Glutamatergic neuron (in vitro differentiated cells): ENCODE measurements at places on chromosomes 11 and 22.

- DNase-seq, result no peak
These were observed 83.9 kb downstream of the GALNT18 start for GRCh38 chr11:11537871-11538270.

DNA sequence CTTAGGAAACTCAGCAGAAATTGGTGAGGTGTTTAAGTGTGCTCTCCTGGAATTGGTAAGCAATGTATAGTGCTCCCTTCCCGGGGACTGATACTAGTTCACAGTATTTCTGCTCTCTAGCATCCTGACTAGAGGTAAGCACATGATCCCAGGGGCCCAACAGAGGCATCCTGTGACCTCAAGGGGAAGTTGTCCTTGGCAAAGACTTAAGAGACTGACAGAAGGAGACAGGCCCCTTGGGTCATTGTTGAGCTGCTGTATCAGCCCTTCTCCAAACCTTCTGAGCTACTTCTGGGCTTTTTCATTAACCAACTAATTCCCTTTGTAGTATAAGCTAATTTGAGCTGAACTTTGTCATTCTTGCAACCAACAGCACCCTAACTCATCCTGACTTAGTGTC lies 4.3 kb upstream of the TBC1D22A start:
- DNase-seq, result no peak

DNA sequence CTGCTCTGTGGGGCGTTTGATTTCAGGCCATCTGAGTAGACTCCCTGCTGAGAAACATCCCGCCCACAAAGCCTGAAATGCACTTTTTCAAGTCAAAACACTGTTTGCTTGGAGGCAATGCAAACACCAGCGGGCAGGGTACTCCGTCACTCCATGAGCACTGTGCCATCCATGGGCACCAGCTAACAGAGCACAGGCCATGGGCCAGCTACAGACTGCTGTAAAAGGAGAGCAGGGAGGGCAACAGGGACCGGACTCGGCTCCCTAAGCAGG lies 16.6 kb upstream of the EFCAB6 start:
- no peak for DNase-seq

DNA sequence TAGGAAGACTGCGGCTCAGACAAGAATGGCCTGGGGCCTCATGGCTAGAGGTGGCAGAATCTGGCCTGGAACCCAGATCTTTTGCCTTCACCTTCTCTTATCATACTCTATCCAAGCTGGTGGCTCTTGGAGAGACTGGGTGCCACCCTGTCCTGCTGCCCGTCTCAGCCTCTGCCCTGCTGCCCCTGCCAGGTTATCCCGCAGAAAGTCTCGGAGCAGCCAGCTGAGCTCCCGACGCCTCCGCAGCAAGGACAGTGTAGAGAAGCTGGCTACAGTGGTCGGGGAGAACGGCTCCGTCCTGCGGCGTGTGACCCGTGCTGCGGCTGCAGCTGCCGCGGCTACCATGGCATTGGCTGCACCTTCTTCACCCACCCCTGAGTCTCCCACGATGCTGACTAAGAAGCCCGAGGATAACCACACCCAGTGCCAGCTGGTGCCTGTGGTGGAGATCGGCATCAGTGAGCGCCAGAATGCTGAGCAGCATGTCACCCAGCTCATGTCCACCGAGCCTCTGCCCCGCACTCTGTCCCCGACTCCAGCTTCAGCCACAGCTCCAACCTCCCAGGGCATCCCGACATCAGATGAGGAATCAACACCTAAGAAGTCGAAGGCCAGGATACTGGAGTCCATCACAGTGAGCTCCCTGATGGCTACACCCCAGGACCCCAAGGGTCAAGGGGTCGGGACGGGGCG lies 5.9 kb downstream of the INCENP start:
- no peak for DNase-seq

DNA sequence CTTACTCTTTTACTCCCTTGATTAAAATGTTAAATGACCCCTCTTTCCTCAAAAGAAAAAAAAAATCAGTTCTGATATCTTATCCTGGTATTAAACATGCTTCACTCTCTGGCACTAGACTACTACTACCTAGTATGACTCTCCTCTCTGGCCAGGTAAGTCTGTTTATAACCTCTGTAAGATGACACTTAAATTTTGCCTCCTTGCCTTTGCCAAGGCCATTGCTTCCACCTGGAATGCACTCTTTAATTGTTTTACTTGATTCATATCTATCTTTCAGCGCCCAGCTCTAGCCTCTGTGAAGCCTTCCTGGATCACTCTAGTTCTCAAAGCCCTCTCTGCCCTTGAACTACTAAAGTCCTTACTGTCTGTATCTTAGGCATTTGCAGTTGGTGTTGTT lies 170.4 kb downstream of the ETS1 start:
- no peak for DNase-seq

- DNase-seq, result no peak
These were observed 57.4 kb upstream of the NUP160 start for GRCh38 chr11:47905358-47906059.

- no peak for DNase-seq
These were observed 35.7 kb downstream of the CLMP start for GRCh38 chr11:123159183-123159857.

- DNase-seq, result no peak
These were observed 765.4 kb downstream of the BRD1 start for GRCh38 chr22:49062155-49062801.

- no peak for DNase-seq
These were observed 506 bp downstream of the MCM5 start for GRCh38 chr22:35400501-35400790.

GRCh38 chr11:67613960-67614715 lies 7.4 kb downstream of the NDUFV1 start:
- DNase-seq, result peak; percentile 80

- DNase-seq, result no peak
These were observed 72.9 kb upstream of the EED start for GRCh38 chr11:86171627-86172026.

DNA sequence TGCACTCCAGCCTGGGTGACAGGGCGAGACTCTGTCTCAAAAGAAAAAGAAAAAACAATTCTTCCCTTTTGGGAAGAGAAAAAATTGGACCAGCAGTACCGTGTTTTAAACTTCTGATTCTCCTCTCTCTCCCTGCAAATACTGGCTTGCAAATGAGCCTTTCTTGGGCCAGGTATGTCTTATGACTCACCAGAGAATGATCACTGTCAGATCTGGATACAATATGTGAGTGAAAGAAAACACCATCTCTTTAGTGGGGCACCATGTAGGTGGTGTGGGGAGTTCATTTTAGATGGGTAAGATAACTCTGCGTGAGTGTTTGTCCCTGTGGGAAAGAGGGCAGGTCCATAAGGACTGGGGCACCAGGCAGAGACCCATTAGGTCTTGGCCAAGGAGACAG lies 2.4 kb upstream of the SCGB2A2 start:
- no peak for DNase-seq

DNA sequence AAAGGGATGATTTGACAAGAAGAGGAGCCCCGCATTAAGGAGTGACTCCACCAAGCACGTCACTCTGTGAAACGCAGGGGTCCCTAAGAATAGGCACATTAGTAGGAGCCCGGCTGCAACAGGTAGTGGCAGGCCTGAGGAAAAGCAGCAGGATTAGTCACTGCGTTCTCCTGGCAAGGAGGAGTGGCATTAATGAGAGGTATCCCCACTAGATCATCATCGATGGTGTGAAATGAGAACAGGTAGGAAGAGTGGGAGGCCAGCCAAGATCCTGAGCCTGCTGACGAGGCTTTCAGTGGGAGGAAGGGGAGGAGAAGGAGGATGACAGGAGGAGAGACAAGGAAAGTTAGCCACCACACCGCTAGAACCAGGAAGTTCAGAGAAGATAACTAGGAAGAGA lies 38.6 kb downstream of the NRXN2 start:
- DNase-seq, result no peak

- DNase-seq, result no peak
These were observed 6.6 kb downstream of the C2CD2L start for GRCh38 chr11:119113716-119114115.

DNA sequence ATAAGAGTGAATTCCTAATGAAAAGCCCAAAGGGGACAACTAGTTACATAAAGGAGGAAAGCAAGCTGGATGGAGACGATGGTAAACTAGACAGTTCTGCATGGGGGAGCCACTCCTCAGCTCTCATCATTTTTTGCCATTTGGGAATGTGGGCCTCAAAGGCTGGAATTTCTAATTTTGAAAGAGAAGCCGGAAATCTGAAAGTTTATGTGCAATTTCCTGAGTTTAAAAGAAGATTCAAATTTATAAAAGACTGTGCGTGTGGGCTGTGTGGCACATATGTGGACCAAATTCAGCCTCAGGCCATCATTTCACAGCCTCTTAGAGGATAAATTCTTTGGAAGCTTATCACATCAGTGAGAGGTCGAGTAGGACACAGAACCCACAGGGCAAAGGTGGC lies 18.3 kb upstream of the CRY2 start:
- DNase-seq, result no peak

DNA sequence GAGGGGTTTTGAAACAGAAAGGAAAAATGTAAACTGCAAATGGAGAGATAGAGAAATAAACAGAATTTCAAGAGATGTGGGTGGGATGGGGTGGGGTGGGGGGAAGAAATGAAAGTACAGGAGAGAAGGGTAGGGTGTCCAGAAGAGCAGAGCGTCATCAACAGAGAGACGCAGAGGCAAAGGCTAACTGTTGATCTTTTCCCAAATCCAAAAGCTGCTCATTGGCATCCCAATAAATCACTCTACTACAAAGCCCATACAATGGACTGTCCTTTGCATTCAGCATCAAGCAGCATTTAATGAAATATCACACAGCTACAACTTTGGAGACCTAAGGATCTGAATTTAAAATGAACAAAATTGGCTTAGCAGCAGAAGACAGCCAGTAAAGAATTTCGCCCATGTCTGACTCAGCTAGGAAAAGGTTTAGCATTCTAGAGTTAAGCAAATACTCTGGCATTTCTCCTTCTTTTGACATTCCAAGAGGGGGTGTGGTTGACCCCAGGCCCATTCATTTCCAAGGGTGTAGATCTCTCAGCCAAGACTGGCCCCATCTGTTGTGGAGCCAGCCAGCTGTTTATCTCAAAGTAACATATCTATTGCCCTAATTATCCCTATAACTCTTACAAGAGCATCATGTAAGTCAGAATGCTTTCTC lies 1.5 kb downstream of the RAB30 start:
- DNase-seq, result no peak

DNA sequence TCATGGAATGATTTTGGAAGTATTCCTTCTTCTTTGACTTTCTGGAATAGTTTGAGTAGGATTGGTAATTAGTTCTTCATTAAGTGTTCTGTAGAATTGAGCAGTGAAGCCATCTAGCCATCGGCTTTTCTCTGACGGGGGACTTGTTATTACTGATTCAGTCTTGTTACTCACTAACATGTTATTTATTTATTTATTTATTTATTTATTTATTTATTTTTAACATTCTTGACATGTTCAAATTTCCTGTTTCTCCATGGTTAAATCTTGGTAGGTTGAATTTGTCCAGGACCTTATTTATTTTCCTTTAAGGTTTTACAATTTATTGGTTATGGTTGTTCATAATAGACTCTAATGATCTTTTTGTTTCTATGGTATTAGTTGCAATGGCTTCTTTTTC lies 15.2 kb upstream of the OR10Q1 start:
- no peak for DNase-seq

- DNase-seq, result no peak
These were observed 67.3 kb upstream of the CREB3L1 start for GRCh38 chr11:46210133-46210636.

- no peak for DNase-seq
These were observed 67.7 kb downstream of the TBC1D22A start for GRCh38 chr22:46829941-46830715.

DNA sequence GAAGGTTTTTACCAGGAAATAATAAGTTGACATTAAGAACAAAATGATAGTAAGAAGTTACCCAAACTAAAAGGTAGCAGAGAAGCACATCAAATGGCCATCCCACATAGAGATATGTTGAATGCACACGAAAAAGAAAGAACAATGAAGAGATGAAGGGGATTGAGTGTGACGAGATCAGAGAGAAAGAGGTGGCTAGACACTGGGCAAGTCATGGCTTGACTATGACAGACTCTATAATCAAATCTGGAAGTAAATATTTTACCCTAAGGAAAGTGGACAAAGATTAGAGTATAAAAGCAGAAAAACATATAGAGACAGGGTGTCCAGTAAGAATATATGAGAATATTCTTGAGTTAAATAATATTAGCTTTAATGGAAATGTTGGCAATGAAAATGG lies 31.4 kb downstream of the CASP12 start:
- DNase-seq, result no peak

- no peak for DNase-seq
These were observed 18.9 kb downstream of the SHANK3 start for GRCh38 chr22:50691521-50691920.
